ENCODE measurements at places on chromosomes 1 and 21.

DNA sequence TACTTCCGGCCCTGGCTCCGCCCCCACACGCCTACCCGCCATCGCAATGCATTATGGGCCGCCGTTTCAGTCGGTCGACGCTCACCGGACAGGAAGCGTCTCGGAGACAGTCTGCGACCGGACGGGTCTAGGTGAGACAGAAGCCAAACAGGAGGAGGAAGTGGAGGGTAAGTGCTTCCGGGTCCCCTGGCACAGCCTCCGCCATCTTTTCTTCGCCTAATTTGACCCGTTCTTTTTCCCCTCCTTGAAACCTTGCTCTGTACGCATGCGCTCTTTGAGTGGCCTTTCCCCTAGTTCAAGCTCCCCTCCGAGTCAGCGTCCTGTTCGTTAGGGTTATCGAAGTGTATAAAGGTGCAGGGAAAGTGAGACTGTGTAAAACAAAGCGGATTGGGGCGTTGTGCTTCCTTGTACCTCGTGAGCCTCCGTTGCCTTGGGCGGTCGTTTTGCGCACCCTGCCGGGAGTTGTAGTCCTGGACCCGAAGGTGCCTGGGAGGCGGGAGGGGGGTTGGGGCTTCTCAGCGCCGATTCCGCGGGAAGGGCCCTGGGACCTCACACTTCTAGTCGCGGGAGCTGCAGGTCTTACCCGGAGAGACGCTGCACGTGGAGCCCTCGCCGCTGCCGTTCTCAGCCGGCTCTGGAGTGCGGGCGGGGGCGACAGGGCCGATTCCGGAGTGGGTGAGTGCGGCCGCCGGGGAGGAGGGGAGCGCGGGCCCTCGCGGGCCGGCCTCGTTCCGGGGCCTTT lies at the start of the genes ATP5PF and GABPA:
Gene ATP5PF (minus strand): TSS at position 1 of the 742 bp plus-strand sequence. CDS start 5,110 bp downstream, outside the sequence.
Gene GABPA (plus strand): TSS at position 69 of the 742 bp plus-strand sequence. CDS start 6,627 bp downstream, outside the sequence.
- DNase-seq, result peak; percentile 95

DNA sequence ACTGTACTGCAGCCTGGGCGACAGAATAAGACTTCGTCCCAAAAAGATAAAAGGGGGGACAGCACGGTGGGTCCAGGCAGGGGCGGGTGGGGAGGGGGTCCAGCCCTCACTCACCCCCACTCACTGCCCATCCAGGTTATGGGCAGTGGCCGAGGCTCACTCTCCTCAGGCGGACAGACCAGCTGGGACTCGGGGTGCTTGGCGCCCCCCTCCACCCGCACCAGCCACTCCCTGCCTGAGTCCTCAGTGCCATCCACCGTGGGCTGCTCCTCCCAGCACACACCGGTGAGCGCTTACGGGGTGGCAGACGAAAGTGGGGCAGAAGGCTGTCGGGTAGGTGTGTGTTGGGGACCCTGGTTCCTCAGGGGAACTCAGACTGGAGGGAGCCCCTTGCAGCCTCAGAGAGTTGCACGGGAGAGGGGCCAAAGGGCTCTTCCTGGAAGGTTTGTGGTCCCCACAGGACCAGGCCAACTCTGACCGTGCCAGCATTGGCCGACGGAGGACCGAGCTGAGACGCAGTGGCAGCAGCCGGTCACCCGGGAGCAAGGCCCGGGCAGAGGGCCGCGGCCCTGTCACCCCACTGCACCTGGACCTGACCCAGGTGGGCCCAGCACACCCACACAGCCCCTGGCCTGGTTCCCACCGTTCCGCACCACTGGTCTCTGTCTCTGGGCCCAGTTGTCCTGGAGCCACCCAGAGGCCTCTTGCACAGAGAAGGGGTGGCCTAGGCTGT lies 6.6 kb downstream of the PLEKHN1 start:
- DNase-seq, result no peak

GRCh38 chr1:81008293-81008692 lies 792.4 kb upstream of the ADGRL2 start:
- no peak for DNase-seq

DNA sequence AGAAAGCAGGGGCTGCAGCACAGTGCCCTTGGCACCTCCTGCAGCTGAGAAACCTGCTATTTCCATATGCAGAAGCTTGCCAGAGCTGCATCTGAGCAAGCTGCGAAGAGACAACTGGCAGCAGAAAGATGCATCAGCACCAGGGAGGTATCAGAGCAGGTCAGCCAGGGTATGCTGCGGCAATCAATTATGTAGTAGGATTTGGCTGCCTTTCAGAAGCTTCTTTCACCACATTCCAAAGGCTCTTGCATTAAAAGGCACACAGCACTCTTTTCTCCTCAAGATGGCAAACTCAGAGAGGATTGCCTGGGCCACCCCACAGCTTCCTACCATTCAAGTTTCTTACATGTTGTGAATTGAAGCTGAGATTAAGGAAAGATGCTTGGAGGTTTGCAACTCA lies 47.6 kb upstream of the RAP1A start:
- peak; percentile 18 for DNase-seq

DNA sequence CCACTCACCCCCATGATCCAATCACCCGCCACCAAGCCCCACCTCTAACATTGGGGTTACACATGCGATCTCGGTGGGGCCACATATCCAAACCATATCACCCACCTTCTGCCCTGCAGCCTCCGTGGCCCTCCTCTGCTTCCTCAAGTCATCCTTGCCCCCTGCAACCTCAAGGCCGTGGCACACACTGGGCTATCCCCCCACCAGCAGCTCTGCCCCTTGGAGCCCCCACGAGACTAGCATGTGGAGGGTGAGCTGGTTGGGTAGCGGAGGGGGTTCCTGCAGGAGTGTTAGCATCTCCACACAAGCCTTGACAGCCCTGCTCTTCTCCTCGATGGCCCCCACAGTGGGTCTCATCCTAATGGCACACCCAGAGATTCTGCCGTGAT lies 100.8 kb downstream of the TOMM20 start:
- DNase-seq, result no peak

GRCh38 chr21:27421654-27422053 lies 454.8 kb upstream of the ADAMTS5 start:
- no peak for DNase-seq

GRCh38 chr21:20667931-20668330 lies 330.3 kb upstream of the NCAM2 start:
- no peak for DNase-seq

- DNase-seq, result no peak
These were observed 89.2 kb downstream of the PLXNA2 start for GRCh38 chr1:208154679-208155642.

DNA sequence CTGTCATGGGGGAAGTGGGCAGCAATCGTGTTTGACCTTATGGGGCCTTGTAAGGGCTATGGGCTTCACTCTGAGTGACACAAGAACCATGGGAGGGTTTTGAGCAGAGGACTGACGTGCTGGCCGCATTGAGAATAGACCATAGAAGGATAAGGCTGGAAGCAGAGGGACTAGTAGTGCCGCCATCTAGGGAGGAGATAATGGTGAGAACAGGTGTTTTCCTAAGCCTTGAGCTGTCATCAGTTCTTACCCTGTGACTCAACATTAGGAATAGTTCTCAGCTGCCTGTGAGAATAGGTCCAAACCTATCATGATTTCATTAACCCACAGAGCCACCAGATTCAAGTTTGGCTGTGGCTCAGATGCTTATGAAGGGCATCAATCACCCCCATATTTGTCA lies 228.5 kb downstream of the CACNA1E start:
- DNase-seq, result no peak

GRCh38 chr1:153362187-153362775 lies 4.6 kb downstream of the S100A9 start:
- no peak for DNase-seq

DNA sequence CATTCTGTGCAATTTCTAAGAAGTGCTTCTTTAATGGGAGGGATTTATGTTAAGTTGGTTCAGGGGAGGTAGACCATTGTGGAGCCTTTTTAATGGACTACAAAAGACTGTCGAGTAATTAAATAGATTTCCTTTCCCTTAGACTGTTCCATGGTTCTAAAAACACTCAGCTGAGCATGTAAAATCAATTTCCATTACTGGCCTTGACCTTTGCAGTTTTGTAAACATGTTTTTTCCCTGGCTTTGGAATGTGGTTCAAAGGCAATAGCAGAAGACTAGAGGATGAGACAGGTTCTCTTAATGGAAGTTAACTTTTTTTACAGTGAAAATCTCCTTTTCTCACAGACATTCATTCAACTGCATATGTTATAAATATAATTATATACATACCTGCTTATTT lies 37.6 kb upstream of the BTG3 start:
- DNase-seq, result no peak

- no peak for DNase-seq
These were observed 355.1 kb upstream of the RUNX1 start for GRCh38 chr21:35404247-35404646.

- no peak for DNase-seq
These were observed 334.8 kb upstream of the KAZN start for GRCh38 chr1:14263671-14264070.

DNA sequence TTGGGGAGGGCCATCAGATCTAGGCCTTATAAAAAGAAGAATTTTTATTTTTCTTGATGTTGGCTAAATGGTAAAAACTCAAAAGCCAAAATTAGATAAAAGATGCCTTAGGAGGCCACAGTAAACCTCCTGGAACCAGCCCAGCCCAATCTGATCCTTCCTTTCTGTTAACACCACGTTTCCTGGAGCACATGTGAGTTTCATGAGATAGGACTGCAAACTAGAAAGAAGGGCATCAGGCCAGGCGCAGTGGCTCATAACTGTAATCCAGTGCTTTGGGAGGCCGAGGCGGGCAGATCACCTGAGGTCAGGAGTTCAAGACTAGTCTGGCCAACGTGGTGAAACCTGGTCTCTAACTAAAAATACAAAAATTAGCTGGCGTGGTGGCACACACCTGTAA lies 6.7 kb downstream of the HSF2BP start:
- no peak for DNase-seq

- peak; percentile 64 for DNase-seq
These were observed 134.4 kb downstream of the S1PR1 start for GRCh38 chr1:101371259-101371658.

- no peak for DNase-seq
These were observed 17.6 kb downstream of the SLC30A10 start for GRCh38 chr1:219910716-219911115.

DNA sequence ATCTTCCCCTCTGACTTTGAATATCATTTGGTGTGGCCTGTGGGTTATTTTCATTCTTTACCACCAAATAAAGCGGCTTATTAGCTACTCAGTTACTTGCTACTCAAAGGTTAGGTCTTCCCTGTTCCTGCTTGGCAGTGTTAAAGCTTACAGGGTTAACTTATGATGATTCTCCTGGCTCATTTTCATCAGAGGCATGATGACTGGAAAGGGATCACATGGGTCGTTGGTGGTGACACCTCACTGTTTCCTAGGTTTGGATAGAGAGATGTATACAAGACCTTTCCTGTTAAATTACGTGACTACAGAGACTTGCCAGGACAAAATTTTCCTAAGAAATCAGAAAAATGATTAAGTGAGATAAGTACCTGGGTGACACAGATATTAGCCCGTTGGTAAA lies 27.4 kb downstream of the MRPS6 start:
- DNase-seq, result no peak

- DNase-seq, result no peak
These were observed 27.3 kb downstream of the VANGL2 start for GRCh38 chr1:160427625-160428024.

GRCh38 chr1:78240755-78241154 lies 195.0 kb downstream of the GIPC2 start:
- no peak for DNase-seq

GRCh38 chr1:86245566-86246190 lies 89.1 kb upstream of the COL24A1 start:
- DNase-seq, result no peak

DNA sequence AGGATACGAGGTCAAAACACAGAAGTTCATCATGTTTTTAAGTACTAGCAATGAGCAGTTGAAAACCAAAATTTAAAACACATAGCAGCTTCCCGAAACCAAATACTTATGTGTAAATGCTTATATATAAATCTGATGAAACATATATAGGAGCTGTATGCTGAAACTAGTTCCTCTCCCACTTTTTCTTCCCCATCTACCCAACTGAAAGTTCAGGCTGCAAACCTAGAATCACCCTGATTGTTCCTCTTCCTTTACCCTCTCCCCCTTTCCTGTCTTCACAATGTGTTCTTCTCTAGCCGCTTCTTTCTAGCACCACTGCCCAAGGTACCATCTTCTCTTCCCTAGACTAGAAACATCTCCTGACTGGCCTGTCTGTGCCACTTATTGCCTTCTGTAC lies 90.6 kb downstream of the ST3GAL3 start:
- no peak for DNase-seq

DNA sequence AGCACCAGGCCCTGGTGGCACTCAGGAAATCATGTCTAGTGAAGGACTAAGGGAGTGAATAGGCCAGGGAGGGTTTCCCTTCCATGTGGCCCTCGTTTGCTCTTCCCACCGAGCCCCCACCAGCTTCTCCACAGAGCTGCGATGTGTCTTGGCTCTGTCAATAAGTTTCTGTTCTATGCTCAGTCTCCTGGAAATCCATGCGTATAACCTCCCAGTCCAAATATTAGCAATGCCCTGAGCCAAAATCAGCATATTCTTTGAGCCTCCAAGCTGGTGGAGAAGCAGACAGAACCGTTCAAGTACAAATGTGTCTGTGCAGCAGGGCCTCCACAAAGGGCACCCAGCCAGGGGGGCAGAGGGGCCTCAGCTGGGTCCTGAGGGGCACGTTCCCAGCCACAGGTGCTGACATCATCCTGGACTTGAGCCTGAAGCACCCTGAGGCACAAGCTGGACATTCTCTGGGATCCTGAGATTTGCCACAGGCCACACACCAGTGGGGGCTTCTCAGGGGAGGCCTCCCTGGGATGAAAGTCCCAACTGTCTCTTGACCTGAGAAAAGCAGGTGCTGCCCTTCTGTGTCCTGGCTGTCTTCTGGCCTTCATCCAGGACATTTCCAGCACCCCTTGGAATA lies 350.5 kb upstream of the VAMP3 start:
- DNase-seq, result no peak

All from non-pigmented ciliary epithelial cell (primary cell).